ENCODE measurements at places on chromosomes 4 and X.

GRCh38 chr4:108902769-108903168 lies 139.9 kb upstream of the ETNPPL start:
- DNase-seq, result no peak

GRCh38 chr4:41360214-41360920 lies 103.6 kb downstream of the UCHL1 start:
- DNase-seq, result peak; percentile 50

GRCh38 chrX:36528661-36529060 lies 479.5 kb upstream of the FAM47C start:
- DNase-seq, result no peak

GRCh38 chr4:84254537-84254936 lies 244.6 kb downstream of the NKX6-1 start:
- DNase-seq, result no peak

DNA sequence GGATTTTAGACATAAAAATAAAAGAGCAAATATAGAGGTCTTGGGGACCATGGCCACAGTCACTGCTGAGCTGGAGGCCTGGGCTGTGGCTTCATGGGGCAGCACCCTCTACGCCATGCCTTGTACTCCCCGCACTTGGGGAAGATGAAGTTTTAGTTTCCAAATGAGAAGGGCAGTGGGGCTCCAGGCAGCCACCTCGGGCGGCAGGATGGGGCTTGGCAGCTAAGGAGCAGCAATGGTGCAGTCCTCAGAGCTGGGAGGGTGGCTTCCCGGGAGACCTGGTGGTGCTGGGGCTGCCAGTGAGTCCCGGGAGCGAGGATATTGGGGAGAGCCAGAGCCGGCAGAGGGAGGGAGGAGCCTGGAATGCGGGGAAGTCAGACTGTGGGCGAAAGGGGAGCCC lies 2.4 kb downstream of the CXCR3 start:
- no peak for DNase-seq

DNA sequence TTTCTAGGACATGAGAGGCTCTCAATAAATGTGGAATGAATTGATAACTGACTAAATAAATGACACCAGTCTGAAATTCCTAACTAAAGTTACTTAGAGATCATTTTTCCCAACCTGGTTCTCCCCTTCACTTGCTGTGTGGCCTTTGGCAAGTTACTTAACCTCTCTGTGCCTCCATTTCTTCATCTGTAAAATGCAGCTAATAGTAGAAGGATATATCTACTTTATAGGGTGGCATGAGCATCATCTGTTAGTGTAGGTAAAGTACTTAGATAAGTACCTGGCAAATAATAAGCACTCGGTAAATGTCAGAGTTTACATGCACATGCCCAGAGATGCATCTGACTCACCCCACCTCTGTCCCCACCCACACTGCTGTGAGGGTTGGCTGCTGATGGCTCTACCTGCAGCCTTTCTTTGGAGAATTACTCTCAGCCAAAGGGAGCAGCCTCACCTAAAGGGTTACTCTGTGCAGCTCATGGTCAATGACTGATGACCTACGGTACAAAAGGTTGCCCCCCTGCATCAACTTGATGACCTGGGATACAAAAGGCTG lies 139.3 kb downstream of the CHIC2 start:
- no peak for DNase-seq

All from DMS79 treated with DMSO at 0.1 percent for 48 hours (cell line).